Activated CD4-positive, alpha-beta T cell treated with anti-CD3 and anti-CD28 coated beads for 4 hours (primary cell): ENCODE measurements at places on chromosomes 3 and 15.

DNA sequence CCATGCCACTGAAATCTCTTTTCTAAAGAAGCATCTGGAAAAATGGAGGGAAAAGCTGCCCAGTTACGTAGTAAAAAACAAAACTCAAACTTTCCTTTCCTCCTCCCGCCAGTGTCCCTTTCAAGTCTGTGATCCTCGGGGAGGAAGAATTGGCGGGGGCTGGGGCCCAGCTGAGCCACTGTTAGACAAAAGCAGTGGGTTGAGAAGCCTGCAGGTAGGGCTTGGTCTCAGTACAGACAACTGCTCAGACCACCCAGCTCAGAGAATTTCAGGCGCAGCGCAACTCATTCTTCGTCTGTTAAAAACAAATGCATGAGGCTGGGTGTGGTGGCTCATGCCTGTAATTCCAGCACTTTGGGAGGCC lies 117.1 kb downstream of the MYLK start:
- DNase-seq, result no peak

DNA sequence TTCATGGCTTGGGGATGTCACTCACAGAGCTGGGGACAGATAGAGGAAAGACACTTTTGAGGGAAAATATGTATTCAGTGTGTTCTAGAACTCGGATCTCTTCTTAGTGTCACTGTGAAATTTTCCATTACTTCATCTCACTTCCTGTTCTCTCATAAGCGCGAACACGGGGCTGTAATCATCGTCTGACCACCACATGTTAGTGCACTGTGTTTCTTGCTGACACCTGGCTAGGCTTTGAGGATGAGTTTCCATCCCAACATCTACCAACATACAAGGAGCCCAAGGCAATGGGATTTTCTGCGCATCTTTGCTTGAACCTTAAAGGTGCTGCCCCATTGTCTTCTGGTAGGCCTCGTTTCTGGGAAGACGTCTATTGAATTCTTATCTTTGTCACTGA lies 84.0 kb downstream of the LIPC start:
- peak; percentile 12 for DNase-seq

GRCh38 chr3:122066331-122067213 lies 11.4 kb downstream of the CD86 start:
- DNase-seq, result no peak

DNA sequence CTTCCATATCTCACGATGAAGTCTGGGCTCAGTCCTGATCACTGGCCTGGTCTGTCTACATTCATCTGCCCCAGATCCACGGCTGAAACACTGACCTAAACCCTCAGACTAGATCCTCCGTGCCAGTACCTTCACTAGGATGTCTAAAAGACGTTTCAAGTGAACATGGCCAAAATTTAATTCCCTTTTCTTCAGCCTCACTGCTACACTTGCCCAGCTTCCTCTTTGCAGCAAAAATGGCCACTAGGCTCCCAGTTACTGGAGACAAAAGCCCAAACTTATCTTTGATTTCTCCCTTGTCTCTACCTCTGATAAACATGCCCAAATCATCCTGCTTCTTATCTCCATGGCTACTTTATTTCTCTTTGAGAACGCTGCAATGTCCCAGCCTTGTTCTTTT lies 1.7 kb downstream of the RASSF1 start:
- no peak for DNase-seq

GRCh38 chr15:63626955-63627354 lies 29.8 kb downstream of the FBXL22 start:
- DNase-seq, result no peak

DNA sequence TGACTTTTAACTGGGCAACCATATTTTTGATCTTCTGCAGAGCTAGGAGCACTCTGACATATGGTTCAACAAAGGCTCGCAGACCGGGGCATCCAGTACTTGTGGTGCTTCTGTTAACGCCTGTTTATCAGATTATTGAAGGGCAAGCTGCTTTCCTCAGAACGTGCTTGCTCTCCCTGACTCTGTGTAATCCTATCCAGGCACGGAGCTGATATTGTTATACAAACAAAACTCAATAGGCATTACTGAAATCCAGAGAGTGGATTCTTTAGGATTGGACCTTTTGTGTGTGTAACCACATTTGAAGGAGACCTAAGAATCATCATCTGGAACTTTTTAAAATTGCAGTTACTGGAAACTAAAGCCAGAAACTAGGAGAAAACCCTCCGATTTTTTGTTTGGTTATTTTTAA lies 246.5 kb downstream of the PTPRG start:
- no peak for DNase-seq
